GM23338 (cell line): ENCODE measurements at places on chromosomes 11 and 22. TPM values are rescaled to one million over a fixed set of nuclear protein-coding genes. Genes with fewer than 3 reads are reported as not detected.

- DNase-seq = no peak
These were observed 74.7 kb downstream of the COMMD9 start for GRCh38 chr11:36214480-36214879.

DNA sequence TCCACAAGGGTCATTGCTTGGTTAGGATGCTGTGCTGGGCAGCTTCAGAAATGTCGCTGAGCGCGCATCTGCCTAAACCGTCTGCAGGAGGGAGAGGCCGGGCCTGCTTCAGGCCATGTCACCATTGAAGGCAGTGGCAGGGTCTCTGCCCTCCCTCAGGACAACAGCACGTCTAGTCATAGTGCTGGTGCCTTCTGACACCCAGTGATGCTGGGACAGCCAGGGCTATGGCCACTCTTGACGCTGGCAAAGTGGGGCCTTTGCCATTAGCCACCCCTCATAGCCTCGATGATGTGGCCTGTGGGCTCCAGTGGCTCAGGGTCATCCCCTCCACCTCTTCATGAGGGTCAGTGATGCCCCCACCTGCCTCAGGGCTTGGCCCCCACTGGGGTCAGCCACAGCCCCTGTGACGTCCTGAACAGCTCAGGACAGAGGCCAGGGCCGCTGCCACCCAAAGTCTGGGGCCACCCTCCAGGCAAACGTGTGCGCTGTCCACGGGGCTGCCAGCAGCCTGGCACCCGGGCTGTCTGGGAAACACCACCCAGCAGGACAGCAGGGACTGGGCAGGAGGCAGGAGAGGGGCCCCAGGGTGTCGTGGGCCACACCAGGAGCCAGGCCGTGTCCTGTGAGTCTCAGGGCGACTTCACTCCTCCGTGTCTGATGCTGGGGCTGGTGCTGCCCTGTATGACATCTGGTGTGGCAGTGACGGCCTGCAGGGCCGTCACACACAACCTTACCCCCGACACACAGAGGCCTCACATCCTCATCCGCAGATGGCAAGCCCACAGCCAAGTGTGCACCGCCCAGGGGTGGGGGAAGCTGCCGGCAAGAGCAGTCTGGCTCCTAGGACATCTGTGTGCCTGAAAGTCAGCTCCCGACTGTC lies 42.5 kb downstream of the CERK start:
- no peak for DNase-seq

- DNase-seq = no peak
These were observed 7.8 kb downstream of the FTH1 start for GRCh38 chr11:61959678-61960077.

- DNase-seq = no peak
These were observed 158.8 kb downstream of the CTTN start for GRCh38 chr11:70556884-70557741.

DNA sequence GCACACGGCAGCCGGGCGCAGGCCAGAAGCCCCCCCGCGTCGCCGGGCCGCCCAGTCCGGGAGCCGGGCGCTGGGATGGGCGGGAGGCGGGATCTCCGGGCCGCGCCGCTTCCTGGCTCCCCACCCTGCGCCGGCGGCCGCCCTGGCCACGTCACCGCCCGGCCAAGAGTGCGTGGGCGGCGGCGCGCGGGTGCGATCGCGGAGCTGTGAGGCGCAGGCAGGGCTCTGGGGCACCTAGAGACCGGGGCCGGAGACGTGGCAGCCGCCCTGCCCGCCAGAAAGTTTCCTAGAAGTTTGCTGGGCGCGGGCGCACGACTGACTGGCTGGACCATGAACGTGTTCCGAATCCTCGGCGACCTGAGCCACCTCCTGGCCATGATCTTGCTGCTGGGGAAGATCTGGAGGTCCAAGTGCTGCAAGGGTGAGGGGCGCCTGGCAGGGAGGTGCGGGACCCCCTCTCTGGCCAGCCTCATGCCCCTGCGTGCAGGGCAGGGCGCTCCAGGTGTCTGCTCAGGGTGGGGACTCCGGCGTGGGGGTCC lies at the start of gene KDELR3:
TSS of gene KDELR3 (plus strand) at position 193 of the 539 bp plus-strand sequence. CDS start at position 331, 138 bp downstream.
- peak; percentile 51 for DNase-seq

DNA sequence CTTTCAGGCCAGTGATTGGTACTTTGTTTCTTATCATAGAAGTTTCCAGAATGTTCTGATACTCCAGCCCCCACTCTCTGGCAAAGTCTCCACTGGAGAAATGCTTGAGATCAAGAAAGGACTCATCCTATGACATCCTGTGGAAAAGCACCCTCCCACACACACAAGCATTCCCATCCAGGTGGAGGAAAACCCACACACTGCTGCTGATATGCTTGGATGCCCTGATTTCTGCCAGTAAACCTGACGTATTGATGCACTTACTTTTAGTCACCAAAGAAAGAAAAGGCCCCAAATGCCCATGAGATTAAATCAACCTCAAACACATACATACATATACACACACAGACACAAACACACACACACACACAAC lies 9.2 kb upstream of the SLC5A12 start:
- DNase-seq = no peak

DNA sequence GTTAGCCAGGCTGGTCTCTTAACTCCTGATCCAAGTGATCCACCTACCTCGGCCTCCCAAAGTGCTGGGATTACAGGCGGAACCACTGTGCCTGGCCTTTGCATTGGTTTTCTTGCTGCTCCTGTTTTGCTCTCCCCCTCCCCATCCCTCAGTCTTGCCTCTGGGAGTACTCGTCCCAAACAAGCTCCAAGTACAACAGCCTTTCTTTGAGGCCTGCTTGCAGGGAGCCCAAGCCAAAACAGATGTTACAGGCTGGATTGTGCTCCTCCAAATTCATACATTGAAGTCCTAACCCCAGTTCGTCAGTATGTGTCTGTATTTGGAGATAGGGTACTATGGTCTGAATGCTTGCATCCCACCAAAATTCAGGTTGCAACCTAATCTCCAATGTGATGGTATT lies 8.6 kb downstream of the IGLL1 start:
- DNase-seq = no peak

DNA sequence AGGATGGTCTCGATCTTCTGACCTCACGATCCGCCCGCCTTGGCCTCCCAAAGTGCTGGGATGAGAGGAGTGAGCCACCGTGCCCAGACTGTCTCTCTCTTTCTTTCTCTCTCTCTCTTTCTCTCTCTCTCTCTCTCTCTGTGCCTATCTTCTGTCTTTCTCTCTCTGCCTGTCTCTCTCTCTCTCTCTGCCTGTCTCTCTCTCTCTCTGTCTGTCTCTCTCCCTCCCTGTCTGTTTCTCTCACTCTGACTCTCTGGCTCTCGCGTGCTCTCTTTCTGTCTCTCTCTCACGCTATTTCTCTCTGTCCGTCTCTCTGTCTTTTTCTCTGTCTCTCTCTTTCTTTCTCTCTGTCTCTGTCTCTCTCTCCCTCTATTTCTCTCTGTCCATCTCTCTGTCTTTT lies 3911.2 kb upstream of the OR11H1 start:
- DNase-seq = no peak

DNA sequence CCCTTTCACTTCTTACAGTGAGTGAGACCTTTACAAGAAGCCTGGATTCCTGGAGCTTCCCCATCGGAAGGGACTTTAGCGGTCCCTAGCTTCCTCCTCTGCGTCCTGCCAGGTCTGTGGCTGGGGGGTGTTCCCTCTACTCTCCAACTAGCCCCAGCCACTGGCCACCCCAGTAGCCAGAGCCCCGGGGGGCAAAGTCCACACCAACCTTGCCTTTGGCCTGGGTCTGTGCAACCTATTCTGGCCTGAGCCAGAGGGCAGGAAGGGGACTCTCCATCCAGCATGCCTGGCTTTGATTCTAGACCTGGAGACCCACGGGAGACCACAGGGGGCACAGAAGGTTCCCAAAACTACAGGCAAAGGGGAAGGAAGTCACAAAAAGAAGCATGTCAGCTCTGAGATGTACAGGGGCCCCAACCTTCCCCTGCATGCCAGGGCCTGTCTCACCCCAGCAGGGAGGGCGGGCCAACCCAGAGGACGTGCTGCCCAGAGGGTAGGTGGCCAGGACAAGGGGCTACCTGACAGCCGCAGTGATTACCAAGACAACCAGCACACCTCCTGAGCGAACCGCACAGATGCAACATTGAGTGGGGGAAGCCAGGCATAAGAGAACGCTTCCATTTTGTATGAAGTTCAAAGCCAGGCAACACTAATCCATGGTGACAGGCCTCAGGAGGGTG lies 52.4 kb downstream of the DSCAML1 start:
- DNase-seq = no peak

- peak; percentile 5 for DNase-seq
These were observed 519 bp upstream of the PDE3B start for GRCh38 chr11:14642873-14643696.

DNA sequence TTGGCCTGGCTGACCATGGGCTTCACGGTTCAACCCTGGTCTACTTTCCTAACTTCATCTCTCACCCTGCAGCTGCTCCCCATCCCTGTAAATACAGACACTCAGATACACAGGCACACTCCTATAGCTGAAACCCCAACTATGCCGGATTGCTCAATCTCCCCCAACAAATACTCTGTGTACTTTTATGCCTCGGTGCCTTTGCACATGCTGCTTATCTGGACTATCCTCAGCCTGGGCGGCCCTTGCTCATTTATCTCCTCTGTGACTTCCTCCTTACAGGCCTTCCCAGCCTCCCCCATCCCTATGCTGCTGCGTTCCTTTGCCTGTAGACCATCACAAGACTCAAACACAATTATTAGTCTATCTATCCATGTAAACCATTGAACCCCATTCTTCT lies 76.6 kb downstream of the PKNOX2 start:
- no peak for DNase-seq

DNA sequence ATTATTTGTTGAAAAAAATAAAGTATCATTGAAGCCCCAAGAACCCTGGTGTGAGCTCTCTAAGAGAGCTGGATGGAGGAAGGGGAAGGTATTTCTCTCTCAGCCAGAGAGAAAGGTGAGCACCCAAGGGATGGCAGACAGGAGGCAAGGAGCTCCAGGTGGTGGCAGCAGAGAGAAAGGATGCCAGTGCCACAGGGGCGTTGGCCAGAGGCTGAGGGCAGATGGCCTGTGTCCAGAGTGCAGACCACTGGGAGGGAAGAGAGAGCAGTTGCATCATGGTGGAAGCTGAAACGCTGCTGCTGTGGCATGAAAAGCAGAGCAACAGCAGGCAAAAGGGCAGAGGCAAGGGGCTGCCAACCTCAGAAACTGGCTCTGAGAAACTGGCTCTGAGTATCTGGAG lies 8.5 kb downstream of the SPON1 start:
- DNase-seq = peak; percentile 59

DNA sequence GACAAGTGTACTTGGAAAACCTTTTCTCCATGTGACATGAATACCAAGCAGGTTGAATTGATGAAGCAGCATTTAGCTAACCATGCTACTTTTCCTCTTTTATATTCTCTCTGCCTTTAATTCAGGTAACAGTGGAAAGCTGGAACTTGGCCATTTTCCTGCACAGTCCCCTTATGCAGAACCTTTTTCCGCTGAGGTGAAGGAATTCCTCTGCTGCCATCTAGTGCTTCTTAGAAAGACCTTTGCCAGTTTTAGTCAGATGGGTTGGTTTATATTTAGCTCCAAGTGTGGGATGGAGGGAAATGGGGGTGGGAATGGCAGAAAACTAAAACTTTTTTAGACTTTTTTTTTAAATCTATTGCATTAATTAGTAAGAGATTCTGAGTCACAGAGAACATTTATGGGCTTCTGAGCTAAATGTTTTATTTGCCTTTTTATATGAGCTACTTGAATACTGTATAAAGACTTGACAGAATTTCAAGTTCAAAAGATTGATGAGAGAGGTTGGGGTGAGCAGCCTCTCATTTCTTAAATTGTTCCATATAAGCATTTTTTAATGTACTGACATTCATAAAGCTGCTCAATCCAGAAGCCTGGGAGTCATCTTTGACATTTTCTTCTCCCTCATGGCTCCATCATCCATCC lies 153.9 kb upstream of the ZC3H12C start:
- peak; percentile 80 for DNase-seq

- no peak for DNase-seq
These were observed 27.6 kb upstream of the APLP2 start for GRCh38 chr11:130042093-130042591.

- no peak for DNase-seq
These were observed 21.4 kb upstream of the CRTAM start for GRCh38 chr11:122816761-122817520.

GRCh38 chr11:134725716-134726639 lies 313.9 kb upstream of the B3GAT1 start:
- peak; percentile 77 for DNase-seq

- DNase-seq = no peak
These were observed 7.3 kb downstream of the CADM1 start for GRCh38 chr11:115496892-115497291.

The BANF1 gene
- polyA plus RNA-seq = 765 and 903 TPM in 2 replicates

The OR8A1 gene
- not detected in 2 replicates for polyA plus RNA-seq

The KRTAP5-1 gene
- polyA plus RNA-seq = not detected in 2 replicates

The MS4A3 gene
- polyA plus RNA-seq = not detected in 2 replicates

The HTR3A gene
- polyA plus RNA-seq = 5.5 and 5.8 TPM in 2 replicates

The C11orf65 gene
- polyA plus RNA-seq = 0.64 and 1.7 TPM in 2 replicates

The EXPH5 gene
- 2.6 and 3.6 TPM in 2 replicates for polyA plus RNA-seq

The CHEK1 gene
- 90.0 and 93.1 TPM in 2 replicates for polyA plus RNA-seq
